Neural progenitor cell (in vitro differentiated cells): ENCODE measurements at places on chromosomes 3 and 15.

DNA sequence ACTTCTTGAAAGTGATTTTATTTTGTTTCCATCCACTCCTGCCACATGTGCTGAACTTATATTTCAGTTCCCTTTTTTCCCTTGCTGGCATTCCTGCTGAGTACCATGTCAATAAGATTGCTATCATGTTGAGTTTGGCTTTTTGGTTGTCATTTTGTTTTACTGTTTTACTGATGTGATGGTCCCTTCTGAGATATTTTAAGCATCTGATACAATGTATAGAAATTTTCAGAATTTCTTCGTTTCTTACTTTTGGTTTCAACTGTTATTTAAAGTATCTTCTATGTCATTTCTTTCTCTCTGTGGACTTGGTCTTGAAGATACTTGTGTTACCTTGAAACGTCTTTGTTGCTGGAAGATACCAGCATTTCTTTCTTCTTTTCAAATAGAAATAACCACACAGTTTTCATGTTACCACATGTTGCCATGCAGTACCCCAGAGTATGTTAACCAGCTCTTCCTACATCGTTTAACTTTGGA lies 14.1 kb downstream of the SIDT1 start:
- DNase-seq, result no peak

GRCh38 chr15:78989701-78990240 lies 44.9 kb upstream of the CTSH start:
- no peak for DNase-seq

DNA sequence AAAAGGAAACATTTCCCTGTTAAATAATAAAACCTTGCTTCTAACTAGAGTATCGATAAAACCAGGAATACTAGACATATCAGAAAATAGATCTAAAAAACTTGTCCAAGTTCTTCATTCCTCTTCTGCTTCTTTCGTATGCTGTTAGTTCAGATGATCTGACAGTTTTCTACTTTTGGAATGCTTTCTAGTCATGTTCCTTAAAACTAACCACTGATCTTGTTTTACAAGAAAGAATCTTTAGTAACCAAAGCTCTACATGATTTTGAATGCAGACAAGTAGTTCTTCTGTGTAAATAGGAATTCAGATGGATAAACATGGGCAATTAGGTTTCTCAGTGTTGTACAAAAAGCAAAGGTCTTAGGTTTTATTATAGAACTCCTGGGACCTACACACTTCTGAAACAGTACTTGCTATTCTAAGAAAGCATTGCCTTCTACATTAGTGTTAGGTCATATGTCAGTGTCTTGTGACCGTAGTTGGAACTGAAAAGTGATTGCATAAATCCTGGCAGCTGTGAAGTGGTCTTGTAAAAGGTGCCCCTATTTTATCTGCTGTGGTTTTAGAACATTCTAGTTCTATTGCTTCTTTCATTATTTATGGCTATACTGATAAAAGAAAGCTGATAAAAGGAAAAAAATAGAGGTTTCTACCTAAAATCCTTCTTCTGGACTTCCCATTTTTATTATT lies 40.7 kb downstream of the SNRK start:
- no peak for DNase-seq

GRCh38 chr3:8736436-8736835 lies 2.8 kb downstream of the CAV3 start:
- no peak for DNase-seq

GRCh38 chr15:78618490-78618934 lies 2.3 kb downstream of the CHRNA3 start:
- DNase-seq, result peak; percentile 90

- DNase-seq, result no peak
These were observed 34.8 kb upstream of the CFAP20DC start for GRCh38 chr3:59084583-59084982.

DNA sequence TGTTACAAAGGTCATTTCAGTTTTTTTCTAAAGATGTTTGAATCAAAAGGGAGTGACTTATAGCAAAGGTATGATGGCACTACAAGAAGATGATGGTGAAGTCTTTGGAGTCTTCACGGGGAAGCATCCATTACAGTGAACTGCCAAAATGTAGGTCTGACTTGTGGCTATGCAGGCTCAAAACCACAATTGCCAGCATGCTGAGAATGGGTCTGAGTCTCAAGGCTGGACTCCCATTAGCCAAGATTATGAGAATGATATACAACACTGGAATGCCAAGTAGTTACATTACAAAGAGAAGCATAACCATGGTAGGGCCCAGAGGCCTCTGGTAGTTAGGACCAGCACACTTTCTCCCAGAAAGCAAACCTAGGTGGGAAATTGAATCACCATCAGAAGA lies 194.2 kb downstream of the MTHFS start:
- no peak for DNase-seq

- DNase-seq, result no peak
These were observed 20.0 kb downstream of the ENTPD3 start for GRCh38 chr3:40407007-40407406.

GRCh38 chr15:101209285-101209845 lies 42.5 kb downstream of the CHSY1 start:
- DNase-seq, result no peak

DNA sequence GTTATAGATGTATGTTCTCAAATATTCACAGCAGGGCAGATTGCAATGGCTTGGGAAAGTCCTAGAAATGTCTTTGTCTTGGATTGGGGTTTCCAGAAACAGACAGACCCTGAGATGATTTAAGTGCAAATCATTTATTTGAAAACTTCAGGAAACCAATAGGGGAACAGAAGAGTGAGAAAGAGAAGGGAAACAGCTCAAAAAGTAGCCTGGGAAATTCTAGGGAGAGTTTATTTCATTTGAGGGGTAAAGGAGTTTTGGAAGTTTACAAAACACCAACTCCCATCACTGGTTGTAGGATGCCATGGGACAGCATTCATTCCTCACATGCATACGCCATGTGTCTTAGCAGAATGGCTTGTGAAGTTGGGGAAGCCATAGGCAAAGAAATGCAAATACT lies 32.3 kb upstream of the PTX3 start:
- DNase-seq, result no peak

- no peak for DNase-seq
These were observed 62.9 kb upstream of the PRR23C start for GRCh38 chr3:139107424-139108252.

DNA sequence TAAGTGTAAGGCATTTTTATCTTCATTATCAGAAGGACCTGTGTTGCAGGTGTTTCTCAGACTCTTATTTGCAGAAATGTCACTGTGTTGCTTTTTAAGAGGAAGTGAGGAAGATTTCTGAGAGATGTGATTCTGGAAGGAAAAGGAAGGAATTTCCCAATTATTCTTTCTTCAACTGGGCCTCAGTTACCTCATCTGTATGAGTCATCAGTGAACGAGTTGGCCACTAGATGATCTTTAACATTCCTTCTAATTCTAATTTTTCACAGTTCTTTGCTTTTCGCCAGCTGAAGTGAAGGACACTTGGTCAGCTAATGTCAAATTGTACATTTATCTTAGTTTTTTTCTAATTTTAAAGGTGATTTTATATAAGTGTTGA lies 28.9 kb downstream of the CLEC3B start:
- DNase-seq, result no peak

- DNase-seq, result no peak
These were observed 98.2 kb upstream of the TBC1D5 start for GRCh38 chr3:17840651-17841050.

DNA sequence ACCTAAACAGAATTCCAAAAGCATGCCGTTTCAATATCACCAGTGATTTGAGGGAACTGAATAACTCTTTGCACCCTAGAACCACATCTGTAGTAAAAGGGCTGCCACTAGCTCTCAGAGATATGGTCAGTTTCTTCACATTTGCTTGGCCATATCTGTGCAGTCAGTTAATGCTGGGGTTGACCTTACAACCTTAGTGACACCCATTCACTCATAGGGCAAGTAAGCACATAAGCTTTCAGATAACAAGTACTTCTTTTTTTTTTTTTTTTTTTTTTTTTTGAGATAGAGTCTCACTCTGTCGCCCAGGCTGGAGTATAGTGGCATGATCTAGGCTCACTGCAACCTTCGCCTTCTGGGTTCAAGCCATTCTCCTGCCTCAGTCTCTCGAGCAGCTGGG lies 20.4 kb upstream of the FSIP1 start:
- DNase-seq, result no peak

GRCh38 chr3:84136425-84136824 lies 822.4 kb upstream of the CADM2 start:
- DNase-seq, result peak; percentile 8

DNA sequence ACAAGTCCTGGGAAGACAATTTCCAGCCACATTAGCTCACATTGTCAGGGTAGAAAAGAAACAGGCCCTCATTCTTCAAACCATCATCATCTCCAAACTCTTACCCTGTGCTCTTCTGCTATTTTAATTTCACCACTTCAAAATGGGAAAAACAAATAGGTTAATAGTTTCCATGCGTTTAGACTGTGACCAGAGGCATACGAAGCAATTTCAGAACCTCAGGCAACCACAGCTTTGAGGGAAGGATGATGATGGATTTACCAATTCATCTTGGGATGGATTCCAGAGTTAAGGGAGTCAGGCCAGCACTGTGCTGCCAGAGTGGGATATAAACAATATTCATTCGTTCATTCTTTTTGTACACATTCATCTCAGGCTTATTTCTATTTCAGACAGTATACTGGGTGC lies 307.8 kb upstream of the TPRG1 start:
- DNase-seq, result no peak

- DNase-seq, result no peak
These were observed 13.4 kb upstream of the TRAK1 start for GRCh38 chr3:42077785-42078184.

- DNase-seq, result no peak
These were observed 946.8 kb downstream of the OTOL1 start for GRCh38 chr3:162443376-162443775.
